ENCODE measurements at places on chromosomes 4 and X.

DNA sequence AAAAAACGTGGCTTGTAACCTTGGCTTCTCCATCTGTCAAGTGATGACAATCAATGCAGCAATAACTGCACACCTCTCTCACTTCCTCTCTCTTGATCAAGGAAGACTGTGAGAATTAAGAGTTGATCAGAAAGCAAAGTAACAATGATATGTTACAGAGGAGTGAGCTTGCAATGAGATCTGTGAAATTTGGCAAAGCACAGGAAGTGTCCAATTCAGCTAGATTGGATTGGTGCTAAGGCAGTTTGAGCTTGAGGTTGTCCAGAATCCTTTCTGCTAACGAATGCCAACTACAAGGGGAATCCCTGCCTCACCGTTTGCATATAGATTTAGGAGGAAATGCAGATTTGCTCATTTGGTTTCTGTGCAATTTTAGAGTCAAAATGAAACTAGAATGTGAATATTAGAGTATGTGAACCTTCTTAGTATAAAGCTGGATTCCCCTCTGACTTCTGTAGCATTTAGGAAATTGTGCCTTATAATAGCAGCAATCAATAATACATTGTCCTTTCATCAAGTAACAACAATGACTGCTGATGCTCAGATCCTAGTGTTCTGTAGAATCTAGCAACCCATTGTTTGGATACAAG, 346.4 kb downstream of the PTTG2 start:
- DNase-seq, result no peak

- DNase-seq, result no peak
Measured at GRCh38 chr4:133719098-133719497, 482.5 kb downstream of the PABPC4L start.

GRCh38 chr4:159420162-159421057, 317.5 kb downstream of the RAPGEF2 start:
- DNase-seq, result no peak

GRCh38 chr4:124334119-124334518, 378.4 kb downstream of the ANKRD50 start:
- no peak for DNase-seq

- no peak for DNase-seq
Measured at GRCh38 chr4:3235581-3235980, 13.4 kb upstream of the MSANTD1 start.

DNA sequence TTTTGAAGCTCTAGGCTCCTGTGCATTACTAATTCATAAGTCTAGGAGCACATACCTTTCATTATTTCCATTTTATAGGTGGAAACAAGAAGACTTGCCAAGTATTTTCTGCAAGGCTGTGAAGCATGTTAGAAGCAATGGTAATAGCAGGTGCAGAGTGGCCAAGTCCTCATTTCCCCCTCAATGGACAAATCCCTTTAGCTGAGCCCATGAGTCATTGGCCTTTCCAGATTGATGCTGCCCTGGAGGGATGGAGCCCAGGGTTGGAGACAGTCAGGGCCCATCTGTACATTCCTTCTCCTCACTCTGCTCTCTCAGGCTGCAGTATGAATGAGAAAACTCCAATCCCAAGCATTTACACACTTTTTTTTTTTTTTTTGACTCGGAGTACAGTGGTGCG, 6.6 kb downstream of the MGST2 start:
- DNase-seq, result no peak

- DNase-seq, result no peak
Measured at GRCh38 chr4:122832732-122833131, 6.1 kb downstream of the FGF2 start.

Data from glutamatergic neuron (in vitro differentiated cells).